Stimulated activated CD8-positive, alpha-beta memory T cell treated with anti-CD3 and anti-CD28 coated beads, Interleukin-7, amount 100 ng/mL, for 1 hour (primary cell): ENCODE measurements at places on chromosomes 11 and 22.

GRCh38 chr11:117319214-117319840, 3.3 kb upstream of the BACE1 start:
- no peak for DNase-seq

- no peak for DNase-seq
Measured at GRCh38 chr11:3230636-3231549, 1.3 kb downstream of the MRGPRE start.

DNA sequence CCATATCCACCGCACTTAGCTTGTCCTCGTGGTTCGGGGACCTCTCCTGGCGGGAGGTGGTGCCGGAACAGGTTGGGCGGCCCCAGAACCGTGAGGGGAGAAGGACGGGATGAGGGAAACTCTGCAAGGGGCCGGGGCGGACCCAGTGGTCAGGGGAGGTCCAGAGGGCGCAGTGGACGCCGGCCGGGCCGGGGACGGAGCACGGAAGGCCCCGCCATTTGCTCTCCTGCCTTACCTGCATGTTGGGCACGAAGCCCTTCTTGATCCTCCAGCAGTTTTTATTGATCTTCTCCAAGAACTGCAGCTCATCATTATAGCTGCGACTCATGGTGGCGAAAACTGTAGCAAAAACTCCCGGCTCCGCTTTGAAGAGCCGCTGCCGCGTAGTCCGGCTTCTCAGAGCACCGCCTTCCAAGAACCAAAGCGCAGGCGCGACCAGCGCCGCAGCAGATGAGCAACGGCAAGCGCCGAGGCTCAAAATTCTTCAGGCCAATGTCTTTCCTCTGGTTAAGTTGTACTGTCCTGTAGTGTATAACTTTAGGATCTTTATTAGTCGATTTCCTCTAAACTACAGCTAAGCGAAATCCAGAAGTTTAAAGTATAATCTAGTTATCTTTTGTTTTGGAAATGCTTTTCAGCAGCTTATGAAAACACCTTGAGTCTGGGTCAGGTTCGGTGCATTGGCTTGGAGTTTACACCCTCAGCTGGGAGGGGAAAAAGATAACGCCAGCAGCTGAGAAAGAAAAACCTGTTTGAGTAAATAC, at the start of gene RTCB:
TSS of gene RTCB (minus strand) at position 419 of the 764 bp plus-strand sequence. CDS start at position 328, 91 bp downstream.
- peak; percentile 92 for DNase-seq

- DNase-seq, result no peak
Measured at GRCh38 chr22:50605002-50605612, 4.5 kb downstream of the MAPK8IP2 start.

DNA sequence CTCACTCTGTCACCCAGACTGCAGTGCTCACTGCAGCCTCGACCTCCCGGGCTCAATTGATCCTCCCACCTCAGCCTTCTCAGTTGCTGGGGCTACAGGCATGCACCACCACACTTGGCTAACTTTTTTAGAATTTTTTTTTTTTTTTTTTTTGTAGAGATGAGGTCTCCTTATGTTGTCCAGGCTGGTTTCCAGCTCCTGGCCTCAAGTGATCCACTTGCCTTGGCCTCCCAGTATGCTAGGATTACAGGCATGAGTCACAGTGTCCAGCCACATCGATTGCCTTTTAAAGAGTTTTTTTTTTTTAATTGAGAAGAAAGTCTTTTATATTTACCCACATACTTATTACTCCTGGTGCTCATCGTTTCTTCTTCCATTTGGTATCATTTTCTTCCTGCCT, 30.0 kb downstream of the PARVG start:
- DNase-seq, result no peak

DNA sequence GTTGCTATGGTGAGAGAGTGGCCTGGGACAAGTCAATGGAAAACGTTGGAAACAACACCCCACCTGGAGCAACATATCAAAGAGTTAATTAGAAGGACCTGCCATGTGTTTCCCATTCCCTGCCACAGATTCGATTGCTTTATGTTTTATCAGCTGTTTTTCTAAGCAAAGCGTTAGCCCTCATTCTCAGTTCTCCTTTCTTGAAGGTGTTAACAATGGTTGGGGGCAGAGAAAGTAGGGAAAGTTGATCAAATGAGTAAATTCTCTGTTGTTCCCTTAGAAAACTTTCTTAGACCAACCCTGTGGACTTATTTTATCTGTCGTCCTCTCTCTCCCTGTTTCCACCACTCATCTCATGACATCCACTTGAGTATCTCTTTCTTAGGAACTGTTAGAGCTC, 102.5 kb downstream of the ADAMTS15 start:
- DNase-seq, result no peak

DNA sequence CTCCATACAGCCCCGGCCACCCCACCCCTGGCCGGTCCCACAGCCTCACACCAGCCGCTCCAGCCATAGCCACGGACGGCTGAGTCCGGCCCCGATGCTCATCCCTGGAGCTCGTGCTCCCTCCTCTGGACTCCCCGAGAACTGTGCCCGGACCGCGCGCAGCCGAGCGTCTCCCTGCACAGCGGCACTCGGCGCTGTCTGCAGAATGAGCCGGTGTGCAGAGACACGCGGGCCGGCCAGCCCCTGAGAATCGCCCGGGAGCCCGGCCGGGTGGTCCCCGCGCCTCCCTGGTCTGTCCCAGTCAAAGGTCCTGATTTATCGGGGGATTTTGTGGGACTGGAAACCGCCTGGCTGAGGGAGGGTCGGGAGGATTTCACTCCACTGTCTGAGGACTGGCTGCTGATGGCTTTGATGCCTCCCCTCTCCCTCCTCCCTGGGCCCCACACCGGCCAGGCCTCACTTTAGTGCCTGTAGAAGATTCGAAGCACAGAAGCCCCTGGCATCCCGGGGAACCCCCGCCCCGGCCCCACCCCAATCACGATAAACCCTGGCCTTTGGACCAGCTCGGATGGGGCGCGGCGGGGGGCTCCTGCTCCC, 102.7 kb downstream of the BRD1 start:
- DNase-seq, result peak; percentile 13

DNA sequence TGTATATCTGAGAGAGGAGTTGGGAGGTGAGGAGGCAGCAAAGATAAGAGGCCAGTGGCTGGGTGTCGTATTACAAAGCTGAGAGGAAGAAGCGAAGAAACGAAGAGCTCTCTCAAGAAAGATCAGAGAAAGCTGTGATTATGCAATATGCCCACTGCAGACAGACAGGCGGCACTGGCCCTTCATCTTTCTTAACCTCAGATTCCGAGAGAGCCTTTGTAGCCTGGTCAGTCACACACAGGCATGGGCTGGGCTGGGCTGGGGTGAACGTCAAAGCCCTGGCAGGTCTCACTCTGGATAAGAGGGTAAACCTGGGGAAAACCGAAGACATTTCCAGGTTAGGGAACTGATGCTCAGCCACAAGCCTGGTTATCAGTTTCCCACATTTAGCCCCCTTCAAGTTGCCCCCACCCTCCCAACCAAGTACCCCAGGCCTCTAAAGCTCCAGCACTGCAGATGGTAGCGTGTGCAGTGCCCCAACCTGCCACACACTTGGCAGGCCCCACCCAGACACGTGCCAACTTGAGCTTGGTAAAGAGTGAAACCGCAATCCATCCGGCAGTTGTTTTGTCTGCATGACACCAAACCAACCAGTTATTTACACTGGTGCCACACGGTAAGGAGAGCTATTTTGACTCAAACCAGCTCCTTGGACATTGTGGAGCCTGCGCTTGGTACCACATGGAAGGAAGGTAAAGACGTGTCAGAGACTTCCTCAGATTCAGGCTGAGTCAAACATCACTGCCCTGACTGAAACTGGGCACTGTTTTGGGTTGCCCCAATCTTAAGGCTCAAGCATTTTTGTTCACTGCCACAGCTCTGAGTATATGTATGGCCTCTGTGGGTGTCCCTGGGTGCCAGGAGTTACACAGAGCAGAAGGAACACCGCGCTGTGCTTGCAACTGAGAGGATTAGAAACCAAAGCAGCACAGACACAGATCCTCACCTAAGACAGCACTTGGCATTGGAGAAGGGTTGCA, 135.9 kb downstream of the FDX1 start:
- no peak for DNase-seq

GRCh38 chr11:115499241-115499799, 4.9 kb downstream of the CADM1 start:
- DNase-seq, result no peak

DNA sequence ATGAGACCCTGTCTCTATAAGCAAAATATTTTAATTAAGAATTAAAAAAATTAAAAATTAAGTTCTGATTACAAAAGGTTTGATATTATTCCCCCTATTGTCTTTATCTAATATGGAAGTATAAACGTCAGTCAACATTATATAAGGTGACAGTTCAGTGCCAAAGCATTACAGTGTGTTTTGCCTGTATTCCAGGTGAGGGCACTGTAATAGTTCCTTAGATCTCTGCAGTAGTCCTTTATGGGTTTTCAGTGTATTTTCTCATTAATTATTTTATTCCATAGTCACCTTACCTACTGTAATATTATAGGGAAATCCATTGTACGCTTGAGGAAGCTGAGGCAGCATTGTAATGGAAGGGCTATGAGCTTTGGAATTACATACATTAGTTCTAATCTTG, 33.0 kb downstream of the FAR1 start:
- DNase-seq, result no peak

DNA sequence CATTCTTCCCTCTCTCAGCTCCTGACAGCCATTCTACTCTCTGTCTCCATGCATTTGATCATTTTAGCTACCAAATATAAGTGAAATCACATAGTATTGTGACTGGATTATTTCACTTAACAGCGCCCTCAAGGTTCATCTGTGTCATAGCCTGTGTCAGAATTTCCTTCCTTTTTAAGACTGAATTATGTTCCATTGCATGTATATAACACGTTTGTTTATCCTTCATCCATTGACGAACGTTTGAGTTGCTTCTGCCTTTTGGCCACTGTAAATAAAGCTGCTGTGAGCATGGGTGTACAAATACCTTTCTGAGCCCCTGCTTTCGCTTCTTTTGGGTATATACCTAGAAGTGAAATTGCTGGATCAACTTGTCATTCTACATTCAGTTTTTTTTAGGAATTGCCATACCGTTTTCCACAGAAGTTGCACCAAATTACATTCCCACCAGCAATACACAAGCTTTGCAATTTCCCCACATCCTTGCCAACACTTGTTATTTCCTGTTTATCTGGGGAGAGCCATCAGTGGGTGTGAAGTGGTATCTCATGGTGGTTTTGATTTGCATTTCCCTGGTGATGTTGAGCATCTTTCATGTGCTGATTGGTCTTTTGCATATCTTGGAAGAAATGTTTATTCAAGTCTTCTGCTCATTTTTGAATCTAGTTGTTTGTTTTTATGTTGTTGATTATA, 17.5 kb downstream of the GLB1L2 start:
- no peak for DNase-seq

GRCh38 chr11:106276859-106277436, 199.5 kb downstream of the AASDHPPT start:
- no peak for DNase-seq

DNA sequence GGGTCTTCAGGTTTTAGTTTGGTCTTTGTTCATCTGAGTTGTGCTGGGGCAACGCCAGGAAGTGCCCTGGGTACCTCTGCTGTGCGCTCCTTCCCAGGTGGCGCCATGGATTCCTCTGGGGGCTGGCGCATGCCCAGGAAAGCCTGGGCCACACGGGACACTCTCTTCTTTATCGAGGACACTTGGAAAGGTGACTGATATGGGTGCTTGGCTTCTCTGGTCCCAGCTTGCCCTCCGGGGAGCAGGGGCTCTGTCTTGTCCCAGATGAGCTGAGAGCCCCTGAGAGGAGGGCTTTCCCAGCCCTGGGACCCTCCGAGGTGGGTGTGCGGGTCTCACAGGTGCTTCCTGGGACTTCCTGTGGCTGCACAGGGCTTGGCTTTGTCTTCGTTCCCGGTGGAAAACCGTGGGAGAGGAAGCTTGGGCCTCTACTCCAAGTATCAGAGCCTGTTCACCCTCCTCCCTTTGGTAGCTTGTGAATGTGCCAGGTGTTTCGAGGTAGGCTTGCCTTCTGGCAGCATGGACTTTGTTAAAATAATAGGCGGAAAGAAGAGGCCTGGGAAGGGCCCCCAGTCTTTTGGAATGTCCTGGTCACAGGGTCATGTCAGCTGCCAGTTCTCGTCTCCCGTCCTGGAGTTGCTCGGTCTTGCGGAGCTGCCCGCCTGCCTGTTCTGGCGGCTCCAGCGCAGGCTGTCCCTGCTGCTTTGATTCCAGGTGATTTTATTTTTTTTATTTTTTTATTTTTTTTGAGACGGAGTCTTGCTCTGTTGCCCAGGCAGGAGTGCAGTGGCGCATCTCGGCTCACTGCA, 10.1 kb upstream of the NEAT1 start:
- no peak for DNase-seq

DNA sequence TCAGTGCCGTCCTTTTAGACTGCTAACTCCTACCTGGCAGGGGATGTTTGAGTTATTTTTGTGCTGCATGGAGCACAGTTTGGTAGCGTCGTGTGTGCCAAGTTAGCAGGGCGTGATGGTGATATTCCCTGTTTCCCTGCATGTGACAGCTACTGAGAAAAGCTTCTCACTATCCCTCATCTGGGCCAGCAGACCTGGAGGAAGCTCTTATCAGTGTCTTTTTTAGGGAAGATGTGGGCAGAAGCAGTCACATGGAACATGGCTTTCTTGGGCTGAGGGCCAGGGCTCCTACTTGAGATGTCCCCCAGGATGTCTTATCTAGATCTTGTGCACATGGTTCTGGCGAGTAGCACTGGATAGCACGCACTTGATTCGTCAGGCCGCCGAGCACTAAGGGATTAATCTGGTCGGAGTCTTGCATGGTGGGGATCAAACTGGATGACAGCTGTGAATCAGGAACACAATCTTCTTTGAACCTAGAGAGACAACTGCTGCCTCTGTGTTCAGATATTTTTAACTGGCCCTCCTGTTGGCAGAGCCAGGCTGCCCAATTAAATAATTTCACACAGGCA, 33.8 kb downstream of the TECTA start:
- no peak for DNase-seq

DNA sequence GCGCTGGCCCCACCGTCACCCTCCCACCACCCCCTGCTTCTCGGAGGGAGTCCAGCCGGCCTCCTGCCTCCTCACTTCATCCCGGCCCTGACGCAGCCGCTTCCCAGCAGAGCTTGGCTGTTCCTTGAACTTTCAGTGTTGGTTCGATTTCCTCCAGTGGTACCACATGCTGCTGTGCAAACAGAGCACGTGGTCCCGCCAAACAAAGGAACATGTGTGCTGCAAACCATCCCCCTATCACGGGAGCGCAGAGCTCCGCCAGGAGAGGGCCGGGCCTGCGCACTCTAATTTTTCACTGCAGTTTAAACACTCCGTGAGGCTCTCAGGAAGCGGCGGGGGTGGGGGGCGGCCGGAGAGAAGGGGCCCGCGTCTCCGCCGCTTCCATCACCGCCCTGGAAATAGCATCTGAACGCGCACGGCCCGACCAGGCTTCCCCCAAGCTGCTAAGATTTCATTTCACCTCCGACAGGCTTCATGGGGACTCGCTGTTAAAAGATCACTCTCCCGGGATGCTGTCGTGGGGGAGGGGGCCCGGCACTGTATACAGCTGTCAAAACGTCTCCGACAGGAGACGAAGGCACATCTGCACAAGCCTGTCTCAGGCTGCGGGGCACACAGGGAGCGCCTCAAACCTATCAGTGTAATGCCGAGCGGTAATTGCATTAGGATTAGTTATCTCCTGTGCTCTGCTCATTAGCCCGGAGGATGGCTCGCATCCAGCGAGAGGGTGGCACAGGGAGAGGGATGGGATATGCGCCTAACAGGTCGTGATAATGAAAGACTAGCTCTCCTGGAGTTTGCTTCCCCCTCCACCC, 269.9 kb upstream of the SORL1-AS1 start:
- no peak for DNase-seq
